Thymus (tissue), 14 donors: ENCODE measurements at places on chromosomes 4 and X. TPM values are rescaled to one million over a fixed set of nuclear protein-coding genes. Genes with fewer than 3 reads are reported as not detected.

The CD40LG gene
- 4.3 TPM for polyA plus RNA-seq

The CENPVL1 gene
- 0.41 TPM for polyA plus RNA-seq

The PRR32 gene
- polyA plus RNA-seq, result 0.05 TPM

The CDKL2 gene
- 0.25 TPM for polyA plus RNA-seq

The SPANXN2 gene
- not detected for polyA plus RNA-seq

The S100P gene
- polyA plus RNA-seq, result 32.8 TPM

The LAMP2 gene
- 59.9 TPM for polyA plus RNA-seq

The COX18 gene
- polyA plus RNA-seq, result 14.5 TPM

The SMIM31 gene
- polyA plus RNA-seq, result 0.02 TPM

The H2BW2 gene
- not detected for polyA plus RNA-seq

The AFAP1 gene
- 4.5 TPM for polyA plus RNA-seq

The SPANXA2 gene
- polyA plus RNA-seq, result not detected

The MND1 gene
- 13.2 TPM for polyA plus RNA-seq

The TSPAN7 gene
- 24.3 TPM for polyA plus RNA-seq

The EFHC2 gene
- 3.8 TPM for polyA plus RNA-seq

The SLBP gene
- 53.1 TPM for polyA plus RNA-seq

The SLC39A8 gene
- polyA plus RNA-seq, result 23.0 TPM

The IL15 gene
- 38.9 TPM for polyA plus RNA-seq

The PASD1 gene
- polyA plus RNA-seq, result 0.02 TPM

The CCDC110 gene
- polyA plus RNA-seq, result 0.30 TPM

The HS3ST1 gene
- 0.89 TPM for polyA plus RNA-seq

The FRAS1 gene
- polyA plus RNA-seq, result 1.0 TPM

The BMPR1B gene
- polyA plus RNA-seq, result 2.2 TPM

The TMSB15A gene
- polyA plus RNA-seq, result 1.3 TPM

The FHIP1A gene
- polyA plus RNA-seq, result 0.62 TPM

The FGG gene
- polyA plus RNA-seq, result 1.2 TPM

The DNAAF6 gene
- 0.09 TPM for polyA plus RNA-seq

The NOX1 gene
- polyA plus RNA-seq, result 1.4 TPM

The RBM3 gene
- polyA plus RNA-seq, result 213 TPM

The PDLIM3 gene
- polyA plus RNA-seq, result 21.8 TPM

The RLIM gene
- 10.3 TPM for polyA plus RNA-seq

The HTN3 gene
- polyA plus RNA-seq, result 0.71 TPM

The FAM47A gene
- polyA plus RNA-seq, result not detected

The KDM6A gene
- polyA plus RNA-seq, result 20.9 TPM

The TEX13D gene
- polyA plus RNA-seq, result 0.37 TPM

The TMPRSS11F gene
- polyA plus RNA-seq, result 0.18 TPM

The ZRSR2 gene
- 30.0 TPM for polyA plus RNA-seq

The ARR3 gene
- 0.02 TPM for polyA plus RNA-seq

The ANK2 gene
- 5.3 TPM for polyA plus RNA-seq

The NDP gene
- polyA plus RNA-seq, result 0.21 TPM

The OTC gene
- polyA plus RNA-seq, result 0.11 TPM

The FAM13A gene
- polyA plus RNA-seq, result 9.0 TPM

The NDNF gene
- polyA plus RNA-seq, result 2.8 TPM

The HGFAC gene
- 1.2 TPM for polyA plus RNA-seq

The CFI gene
- 8.4 TPM for polyA plus RNA-seq

The GATB gene
- 14.5 TPM for polyA plus RNA-seq

The GYG2 gene
- polyA plus RNA-seq, result 0.23 TPM

The GPR173 gene
- polyA plus RNA-seq, result 1.5 TPM

The TMEM187 gene
- polyA plus RNA-seq, result 6.9 TPM

The RBM46 gene
- polyA plus RNA-seq, result 0.16 TPM

The HTN1 gene
- polyA plus RNA-seq, result 2.7 TPM

The KLB gene
- 0.14 TPM for polyA plus RNA-seq

The FRMPD4 gene
- polyA plus RNA-seq, result 0.05 TPM
